ENCODE measurements at places on chromosomes 12 and 14.
A peak's percentile ranks its signal among the peaks of the same experiment; 100 is the strongest.

DNA sequence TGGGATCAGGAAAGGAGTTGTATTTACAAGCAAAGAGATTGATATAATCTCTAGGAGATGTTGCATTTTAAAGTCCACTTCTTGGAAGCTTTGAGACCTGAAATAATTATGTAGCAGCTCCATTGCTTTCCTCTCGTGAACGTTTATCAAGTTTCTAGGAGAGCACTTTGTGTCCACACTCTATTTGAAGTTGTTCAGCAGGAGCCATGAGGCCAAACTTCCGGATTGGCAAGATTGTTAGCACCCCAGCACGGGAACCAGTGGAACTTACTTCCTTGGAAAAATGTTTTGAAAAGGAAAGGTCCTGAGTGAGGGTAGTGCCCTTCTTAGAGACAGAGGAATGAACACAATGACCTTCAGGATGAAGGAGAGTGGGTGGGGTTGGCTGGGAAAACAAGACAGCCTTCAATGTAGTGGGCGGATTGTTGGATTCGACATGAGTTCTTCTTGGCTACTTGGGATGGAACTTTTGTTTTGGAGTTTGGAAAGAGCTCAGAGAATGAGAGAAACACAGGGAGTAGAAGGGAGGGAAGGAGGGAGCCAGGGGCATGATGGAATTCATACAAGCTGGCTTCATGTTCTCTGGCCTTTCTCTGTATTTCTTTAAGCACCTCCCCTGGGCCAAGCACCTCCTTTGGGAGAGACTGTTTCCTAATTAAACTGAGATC lies 23.8 kb upstream of the CISTR start:
- no peak for DNase-seq

GRCh38 chr12:9960590-9960989 lies 10.6 kb upstream of the CLEC12A start:
- DNase-seq, result no peak

DNA sequence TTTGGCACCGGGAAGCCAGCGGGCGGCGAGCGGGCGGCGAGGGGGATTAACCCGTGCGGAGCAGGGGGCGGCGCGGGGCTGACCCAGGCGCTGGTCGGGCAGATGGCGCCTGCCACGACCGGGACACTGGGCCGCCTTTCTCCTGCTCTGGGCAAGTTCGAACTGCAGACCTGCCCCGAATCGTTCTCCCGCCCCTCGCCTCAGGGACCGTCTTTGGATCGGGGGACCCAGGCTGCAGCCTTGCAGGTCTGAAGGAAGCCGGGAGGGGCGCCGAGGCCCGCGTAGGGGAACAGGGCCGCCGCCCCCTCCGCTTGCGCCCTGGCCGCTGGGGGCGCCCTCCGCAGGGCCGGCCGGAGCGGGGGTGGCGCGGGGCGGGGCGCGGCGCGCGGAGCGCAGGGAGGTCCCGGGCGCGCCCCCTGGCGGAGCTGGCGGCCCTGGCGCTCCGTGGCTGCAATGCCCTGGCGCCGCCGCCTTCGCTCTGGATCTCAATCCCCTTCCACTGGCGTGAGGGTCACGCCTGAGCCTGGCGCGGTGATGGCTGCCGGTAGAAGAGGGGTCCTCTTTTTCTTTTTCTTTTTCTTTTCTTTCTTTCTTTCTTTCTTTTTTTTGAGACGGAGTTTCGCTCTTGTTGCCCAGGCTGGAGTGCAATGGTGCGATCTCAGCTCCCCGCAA lies 449 bp upstream of the LTBP2 start:
- peak; percentile 67 for DNase-seq

GRCh38 chr14:50649691-50650090 lies 18.4 kb downstream of the SAV1 start:
- DNase-seq, result no peak

DNA sequence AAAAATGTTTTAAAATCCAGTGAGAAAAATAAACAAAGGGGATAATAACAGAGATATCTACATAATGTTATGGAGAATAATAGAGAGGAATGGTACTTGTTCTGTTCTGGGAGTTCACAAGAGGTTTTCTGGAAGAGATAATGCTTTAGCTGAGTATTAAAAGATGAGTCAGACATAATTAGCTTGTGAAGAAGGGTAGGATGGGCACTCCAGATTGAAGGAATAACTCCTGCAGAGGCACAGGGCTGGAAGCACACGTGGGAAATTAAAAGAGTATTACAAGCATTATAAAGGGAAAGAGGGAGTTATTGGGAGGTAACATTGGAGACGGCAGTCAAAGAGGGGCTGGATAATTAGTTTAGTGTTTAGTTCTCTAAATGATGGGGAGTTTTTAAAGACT lies 124.9 kb upstream of the BTG1 start:
- no peak for DNase-seq

DNA sequence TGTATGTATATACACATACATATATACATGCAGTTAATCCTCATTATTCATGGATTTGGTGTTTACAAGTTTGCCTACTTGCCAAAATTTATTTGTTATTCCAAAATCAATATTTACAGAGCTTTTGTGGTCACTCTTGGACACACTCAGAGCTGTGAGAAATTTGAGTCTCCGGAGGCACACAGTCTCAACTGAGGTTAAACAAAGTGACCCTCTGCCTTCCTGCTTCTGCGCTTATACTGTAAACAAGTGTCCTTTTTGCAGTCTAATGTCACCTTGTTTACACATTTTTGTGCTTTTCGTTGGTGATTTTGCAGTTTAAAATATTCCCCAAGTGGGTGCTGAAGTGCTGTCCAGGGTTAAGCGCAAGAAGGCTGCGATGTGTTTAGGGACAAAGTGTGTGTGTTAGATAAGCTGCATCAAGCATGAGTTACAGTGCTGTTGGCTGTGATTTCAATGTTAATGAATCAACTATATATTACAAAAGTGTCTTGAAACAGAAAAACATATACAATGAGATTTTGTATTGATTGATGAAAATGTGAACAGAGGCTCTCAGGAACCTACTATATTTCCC lies 13.1 kb upstream of the LTA4H start:
- DNase-seq, result no peak

DNA sequence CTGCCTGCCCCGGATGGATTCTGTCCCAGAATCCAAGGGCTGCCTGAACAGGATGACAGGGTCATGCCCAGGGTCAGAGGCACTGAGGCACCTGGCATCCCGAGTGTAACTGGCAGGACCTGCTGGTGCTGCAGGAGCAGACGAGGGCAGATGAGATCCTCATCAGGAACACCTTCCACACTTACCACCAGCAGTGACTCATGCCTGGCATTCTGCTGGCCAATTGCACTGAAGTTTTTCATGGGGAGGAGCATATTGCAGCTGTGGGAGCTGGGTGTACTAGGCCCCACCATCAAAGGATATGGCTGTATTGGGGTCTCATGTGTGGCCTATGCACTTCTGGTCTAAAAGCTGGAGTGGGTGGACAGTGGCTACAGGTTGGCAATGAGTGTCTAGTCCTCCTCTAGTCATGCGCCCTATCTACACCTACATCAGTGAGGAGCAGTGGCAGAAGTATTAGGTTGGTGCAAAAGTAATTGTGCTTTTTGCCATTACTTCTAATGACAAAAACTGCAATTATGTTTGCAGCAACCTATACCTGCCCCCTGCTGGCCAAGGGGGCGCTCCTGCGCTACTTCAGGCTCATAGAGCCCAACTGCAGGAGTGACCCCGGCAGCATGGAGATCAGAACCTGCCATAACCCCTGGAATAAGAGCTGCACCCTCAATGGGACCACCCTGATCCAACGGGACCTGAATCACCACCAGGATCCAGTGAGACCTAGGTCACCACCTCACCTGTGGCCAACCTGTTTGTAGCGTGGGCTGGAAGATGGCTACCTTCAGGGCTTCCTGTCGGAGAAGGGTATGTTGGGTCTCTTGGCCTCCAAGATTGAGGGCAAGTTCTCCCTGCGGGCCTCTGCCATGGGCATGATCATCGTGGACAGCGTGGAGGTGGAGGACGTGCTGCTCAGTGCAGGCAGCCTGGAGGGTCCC lies 8.0 kb upstream of the C12orf42 start:
- DNase-seq, result peak; percentile 45

GRCh38 chr12:6917491-6918231 lies 3.3 kb downstream of the ENO2 start:
- no peak for DNase-seq

- DNase-seq, result peak; percentile 98
Measured at GRCh38 chr12:10613349-10614055, at the start of gene MAGOHB. MAGOHB (minus strand) TSS chr12:10613609; CDS start chr12:10613532, 77 bp downstream.

All from activated CD4-positive, alpha-beta T cell treated with anti-CD3 and anti-CD28 coated beads, Interleukin-2, amount 50 U/mL, for 24 hours (primary cell).